ENCODE measurements at places on chromosomes 1 and 21.

- no peak for DNase-seq
These were observed 40.2 kb downstream of the ADAMTS1 start for GRCh38 chr21:26804895-26805609.

DNA sequence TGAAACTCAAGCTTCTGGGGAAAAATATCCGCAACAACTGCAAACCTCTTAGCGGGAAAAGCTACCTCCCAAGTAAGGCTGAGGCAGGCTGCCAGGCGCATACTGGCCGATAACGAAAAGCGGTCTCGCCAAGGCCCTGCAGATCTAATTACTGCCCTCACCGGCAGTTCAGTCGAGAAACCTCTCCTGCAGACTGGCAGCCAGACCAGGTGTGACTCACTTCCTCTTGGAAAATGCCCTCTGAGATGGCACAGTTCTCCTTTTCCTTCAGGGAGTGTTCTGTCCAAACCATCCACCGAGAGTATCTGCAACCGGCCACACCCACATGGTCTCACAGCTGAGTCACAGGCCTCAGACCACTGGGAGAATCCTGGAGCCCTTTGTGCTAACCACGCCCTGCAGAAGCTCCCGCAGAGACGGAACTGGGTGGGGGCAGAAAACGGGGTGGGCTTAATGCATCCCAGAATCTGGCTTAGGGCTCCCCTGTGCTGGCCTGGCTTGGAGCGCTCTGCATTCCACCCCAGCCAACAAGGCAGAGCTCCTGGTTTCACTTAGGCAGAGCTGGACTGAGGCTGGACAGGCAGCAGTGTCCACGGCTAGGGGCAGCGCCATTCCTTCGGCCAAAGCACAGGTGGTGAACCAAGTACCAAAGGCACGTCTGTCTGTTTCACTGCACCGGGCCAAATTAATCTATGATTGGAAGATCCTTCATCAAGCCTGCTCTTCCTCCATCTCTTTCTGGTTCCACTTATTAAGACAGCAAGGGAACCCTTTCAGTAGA lies 1.2 kb downstream of the S100A10 start:
- no peak for DNase-seq

- no peak for DNase-seq
These were observed 248.9 kb downstream of the S1PR1 start for GRCh38 chr1:101485712-101486111.

GRCh38 chr21:31552826-31553225 lies 106.7 kb upstream of the SOD1 start:
- DNase-seq, result no peak

DNA sequence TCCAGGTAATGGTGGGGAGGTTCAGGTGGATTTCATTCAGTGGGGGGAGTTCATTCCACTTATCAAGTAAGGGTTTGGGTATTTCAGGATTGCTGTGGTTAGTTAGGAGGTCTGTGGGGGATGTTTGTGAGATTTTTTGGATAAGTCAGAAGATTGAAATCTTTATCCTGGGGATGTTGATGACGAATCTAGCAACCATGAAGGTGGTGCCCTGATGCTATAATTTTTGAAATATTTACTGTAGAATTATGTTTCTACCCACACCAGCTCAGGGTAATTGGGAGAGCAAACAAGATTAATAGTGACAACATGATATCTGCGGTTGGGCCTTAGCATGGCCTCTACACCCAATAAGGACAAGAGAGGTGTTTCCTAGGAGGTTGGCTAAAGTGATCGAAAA lies 28.3 kb downstream of the SUCO start:
- no peak for DNase-seq

DNA sequence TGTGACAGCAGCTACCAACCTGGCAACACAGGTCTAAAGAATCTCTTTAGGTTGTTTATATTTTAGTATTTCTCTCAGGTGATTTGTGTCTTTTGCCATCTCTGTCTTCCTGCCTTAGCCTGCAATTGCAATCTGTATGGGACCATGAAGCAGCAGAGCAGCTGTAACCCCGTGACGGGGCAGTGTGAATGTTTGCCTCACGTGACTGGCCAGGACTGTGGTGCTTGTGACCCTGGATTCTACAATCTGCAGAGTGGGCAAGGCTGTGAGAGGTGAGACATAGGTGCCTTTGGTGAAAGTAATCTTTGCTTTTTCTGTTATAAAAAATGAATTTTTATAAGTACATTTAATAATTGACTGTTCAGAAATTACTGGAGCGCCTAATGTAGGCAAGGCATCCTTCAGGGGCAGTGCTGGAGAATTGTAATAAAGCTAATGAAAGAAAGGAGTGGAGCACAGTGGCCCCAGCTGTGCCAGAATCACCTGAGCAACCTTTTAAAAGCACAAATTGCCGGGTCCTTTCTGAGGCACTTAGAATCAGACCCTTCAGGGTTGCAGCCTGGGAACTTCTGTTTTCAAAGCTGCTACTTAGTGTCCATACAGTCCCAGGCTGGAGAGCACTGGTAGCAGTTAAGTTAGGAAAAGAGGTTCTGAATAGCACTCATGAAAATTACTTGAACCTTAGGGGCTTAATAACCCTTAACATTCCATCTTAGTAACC lies 60.6 kb upstream of the LAMC2 start:
- no peak for DNase-seq

- DNase-seq, result no peak
These were observed 16.9 kb upstream of the GNG12 start for GRCh38 chr1:67850151-67850551.

GRCh38 chr1:57040811-57041210 lies 75.0 kb upstream of the C8B start:
- DNase-seq, result no peak

- no peak for DNase-seq
These were observed 44.3 kb upstream of the CAPZB start for GRCh38 chr1:19529664-19530063.

DNA sequence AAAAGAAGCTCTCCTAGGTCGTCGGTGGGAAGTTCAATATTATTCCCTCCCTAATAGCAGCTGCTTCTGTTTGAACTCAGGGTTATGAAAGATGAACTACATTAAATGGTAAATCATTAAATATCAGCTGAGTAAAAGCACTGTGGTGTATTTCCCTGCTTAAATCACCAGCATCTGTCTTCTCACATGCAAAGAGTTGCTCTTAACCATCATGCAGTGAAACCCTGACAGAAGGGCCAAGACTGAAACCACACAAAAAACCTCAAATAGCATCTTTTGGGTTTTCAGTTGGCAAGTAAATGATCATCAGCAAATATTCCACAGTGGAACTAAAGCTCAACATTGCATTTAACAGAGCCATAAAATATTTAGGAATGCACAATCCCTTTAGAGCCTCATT lies 380.0 kb upstream of the ADGRL2 start:
- no peak for DNase-seq

GRCh38 chr1:19206947-19207346 lies 3.1 kb downstream of the UBR4 start:
- no peak for DNase-seq

DNA sequence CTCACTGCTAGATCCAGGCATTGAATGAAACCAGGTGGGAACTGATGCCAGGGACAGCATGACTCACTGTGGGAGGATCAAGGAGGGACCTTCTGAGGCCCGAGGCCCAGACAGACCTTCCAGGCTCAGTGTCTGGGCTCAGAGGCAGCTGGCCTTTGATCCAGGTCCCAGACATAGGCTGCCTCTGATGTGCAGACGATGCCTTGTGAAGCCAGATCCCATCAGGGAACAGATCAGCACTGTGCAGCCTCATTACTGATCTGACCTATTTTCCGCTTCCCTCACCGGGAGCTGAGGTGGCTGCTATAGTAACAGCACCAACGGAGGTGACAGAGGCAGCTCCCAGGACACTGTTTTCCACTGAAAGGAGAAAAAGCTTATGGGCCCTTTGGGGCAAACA lies 399.5 kb downstream of the MATN1 start:
- DNase-seq, result no peak

DNA sequence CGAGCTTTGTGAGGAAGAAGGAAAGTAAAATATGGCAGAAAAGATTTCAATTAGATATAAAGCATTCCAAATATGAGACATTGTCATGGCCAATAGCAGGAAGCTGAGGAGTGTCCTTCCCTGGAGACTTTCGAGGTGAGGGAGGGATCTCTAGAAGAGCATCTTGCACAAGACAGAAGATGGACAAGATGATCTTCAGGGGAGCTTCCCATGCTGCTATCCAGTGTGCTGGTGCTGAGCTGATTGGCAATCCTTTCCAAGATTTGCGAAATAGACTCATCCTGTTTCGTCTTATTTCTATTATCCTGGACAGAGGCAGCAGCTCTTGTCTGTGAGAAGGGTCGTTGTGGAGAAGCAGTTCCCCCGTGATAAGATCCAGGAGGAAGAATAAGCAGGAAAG lies 342.0 kb upstream of the CAMK1G start:
- DNase-seq, result no peak

- no peak for DNase-seq
These were observed 636 bp downstream of the WARS2 start for GRCh38 chr1:119139857-119140176.

GRCh38 chr1:60071296-60071695 lies 2.3 kb downstream of the C1orf87 start:
- no peak for DNase-seq

GRCh38 chr1:2982615-2983318 lies 38.5 kb upstream of the ACTRT2 start:
- DNase-seq, result no peak

GRCh38 chr1:201361652-201362504 lies 15.6 kb downstream of the TNNT2 start:
- DNase-seq, result no peak

- DNase-seq, result no peak
These were observed 93.9 kb upstream of the DAB1 start for GRCh38 chr1:57517587-57518374.

GRCh38 chr21:44526096-44526997 lies 13.6 kb downstream of the KRTAP10-1 start:
- DNase-seq, result no peak

GRCh38 chr1:175277783-175278733 lies 85.5 kb upstream of the KIAA0040 start:
- no peak for DNase-seq

DNA sequence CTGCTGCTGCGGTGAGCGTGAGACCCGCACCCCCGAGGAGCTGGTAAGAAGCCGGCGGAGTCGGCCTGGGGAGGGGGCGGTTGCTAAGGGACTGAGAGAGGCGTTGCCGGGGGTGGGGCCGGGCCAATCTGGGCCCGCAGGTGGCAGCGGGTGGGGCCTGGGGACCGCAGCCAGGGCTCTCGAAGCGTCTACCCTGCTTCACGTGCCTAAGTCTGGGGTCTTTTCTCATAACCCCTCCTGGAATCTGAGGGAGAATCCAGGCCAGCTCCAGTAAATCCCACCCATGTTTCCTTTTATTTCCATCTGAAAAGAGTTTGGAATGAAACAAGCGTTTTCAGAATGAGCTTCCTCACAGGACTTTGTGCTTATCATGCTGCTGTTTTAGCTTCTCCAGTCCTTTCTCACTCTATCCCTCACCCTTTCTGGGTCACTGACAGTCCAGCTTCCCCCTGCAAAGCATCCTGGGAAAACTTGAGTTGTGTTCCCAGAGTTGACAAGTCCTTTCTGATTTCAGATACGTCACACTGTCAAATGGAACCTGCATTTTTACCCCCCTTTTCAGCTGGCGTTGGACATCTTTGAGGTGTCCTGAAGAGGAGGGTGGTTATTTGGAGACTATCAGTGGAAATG lies 431 bp downstream of the CLCN6 start:
- no peak for DNase-seq

DNA sequence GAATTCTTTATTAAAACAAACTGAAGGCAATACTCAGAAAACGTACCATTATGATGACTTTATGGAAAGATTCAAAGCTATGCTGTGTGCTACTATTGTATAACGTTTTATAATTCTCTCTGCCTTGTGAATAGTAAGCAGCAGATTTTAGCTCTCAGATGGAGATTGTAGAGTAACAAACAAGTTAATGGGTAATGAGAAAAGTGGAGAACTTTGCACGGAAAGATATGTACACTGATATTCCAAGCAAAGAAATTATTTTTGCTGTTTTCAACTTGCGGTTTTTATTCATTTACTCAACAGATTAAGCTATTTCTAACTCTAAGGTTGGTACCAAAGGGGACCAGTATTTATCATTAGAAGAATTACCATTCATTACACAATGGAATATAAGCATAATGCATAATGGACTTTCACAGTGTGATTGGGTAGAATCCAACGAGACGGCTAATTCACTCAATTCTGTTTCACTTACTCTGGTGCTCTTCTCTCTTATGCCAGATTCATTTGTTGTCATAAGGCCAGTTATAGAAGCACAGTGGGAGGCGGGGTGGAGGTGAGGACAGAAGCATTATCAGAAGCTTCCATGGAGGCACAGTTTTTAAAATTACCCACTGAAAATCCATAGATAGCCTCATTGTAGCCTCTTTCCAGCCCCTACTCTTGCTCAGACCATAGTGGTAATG lies 38.6 kb downstream of the ATP1B1 start:
- no peak for DNase-seq

GRCh38 chr1:1353389-1354151 lies 4.4 kb upstream of the DVL1 start:
- no peak for DNase-seq

DNA sequence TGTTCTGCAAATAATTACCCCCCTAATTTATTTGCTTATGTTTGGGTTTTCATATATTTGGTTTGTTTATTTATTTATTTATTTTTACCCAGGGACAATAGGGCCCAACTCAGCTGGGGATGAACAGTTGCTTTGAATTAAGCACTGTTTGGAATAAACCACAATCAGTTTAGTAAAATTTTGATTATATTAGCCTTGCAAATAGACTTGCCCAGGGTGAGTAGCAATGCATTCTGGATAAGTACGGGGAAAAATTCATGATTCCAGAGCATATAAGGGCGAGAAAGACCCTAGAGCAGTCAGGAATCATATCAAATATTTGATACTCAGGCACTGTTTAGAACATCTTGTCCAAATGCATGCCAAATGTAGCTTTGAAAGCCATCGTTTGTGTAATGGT lies 242.7 kb downstream of the OMA1 start:
- no peak for DNase-seq

- no peak for DNase-seq
These were observed 12.7 kb upstream of the CD101 start for GRCh38 chr1:116988908-116989307.

DNA sequence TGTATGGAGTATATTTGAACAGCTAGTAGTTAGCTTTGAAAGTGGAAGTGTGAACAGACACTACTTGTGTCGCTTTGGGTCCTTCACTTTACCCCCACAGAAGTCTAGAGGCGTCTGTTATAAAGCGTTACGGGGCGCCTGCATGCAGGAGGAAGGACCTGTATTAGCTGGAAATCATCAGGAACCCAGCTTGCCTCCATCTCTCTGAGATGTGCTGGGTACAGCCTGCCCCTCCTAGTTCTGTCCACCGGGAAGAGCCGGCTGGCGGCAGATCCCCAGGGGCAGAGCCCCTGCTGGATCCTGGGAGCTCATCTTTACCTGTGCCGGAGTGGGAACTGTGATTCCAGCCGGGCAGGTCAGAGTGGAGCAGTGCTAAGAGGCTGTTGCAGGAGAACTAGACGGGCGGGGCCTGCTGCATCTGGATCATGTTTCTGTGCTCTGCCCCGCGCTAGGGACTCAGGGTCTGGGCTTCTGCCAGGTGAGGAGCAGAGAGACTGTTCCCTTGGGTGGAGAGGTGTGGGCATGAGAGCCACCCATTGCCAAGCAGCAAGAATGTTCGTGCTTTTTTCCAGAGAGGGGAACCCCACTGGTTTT lies 22.3 kb upstream of the SPSB1 start:
- DNase-seq, result no peak
